Ovary (tissue), 10 donors: ENCODE measurements at places on chromosomes 7 and 10.

GRCh38 chr10:21032587-21033319 is 135.6 kb upstream of the NEBL start:
- DNase-seq = no peak

- no peak for DNase-seq
Measured at GRCh38 chr10:128576943-128577670, 450.9 kb upstream of the MKI67 start.

DNA sequence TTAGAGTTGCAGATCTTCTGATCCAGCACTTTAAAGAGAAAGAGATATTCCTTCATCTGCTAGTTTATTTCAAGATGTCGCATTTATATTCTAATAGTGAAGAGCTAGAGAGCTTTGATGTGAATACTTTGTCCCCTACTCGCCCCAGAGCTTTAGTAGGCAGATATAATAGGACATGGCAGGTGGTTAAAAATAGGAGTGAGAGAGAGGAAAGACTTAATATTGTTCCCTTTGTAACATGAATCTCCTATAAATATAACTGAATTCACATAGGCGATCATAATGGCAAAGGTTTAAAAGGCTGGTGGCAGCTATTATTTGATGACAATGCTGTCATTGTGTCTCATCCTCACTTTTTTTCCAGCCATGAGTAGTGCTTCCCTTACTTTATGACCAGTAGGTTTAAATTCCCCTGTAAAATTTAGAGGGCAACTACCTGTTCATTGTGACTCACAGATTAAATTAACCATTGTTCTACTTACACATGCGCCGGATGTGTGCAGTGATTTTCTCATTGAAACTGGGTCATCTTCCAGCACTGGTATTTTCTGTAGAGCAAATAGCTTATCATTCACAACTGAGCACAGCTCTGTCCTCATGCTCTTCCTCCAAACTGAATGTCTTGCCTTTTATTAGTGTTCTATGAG is 906.7 kb upstream of the CELF2 start:
- DNase-seq = no peak

DNA sequence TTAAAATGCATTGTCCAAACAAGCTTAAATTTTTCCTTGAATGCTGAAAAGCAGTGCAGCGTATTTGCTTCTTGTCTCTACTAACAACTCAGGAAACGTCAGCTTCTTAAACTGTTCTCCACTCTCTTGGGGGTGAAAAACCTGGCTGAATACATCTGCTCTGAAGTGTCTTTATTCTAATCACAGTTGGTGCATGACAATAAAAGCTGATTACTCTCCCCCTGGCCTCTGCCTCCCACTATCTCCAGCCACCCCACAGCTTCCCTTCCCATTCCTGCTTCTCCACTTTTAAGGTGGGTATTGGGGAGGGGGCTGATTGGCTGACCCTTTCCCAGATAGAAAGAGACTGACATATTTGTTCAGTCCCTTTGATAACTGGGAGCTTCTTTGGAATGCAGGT is 456.0 kb downstream of the SORCS1 start:
- no peak for DNase-seq

DNA sequence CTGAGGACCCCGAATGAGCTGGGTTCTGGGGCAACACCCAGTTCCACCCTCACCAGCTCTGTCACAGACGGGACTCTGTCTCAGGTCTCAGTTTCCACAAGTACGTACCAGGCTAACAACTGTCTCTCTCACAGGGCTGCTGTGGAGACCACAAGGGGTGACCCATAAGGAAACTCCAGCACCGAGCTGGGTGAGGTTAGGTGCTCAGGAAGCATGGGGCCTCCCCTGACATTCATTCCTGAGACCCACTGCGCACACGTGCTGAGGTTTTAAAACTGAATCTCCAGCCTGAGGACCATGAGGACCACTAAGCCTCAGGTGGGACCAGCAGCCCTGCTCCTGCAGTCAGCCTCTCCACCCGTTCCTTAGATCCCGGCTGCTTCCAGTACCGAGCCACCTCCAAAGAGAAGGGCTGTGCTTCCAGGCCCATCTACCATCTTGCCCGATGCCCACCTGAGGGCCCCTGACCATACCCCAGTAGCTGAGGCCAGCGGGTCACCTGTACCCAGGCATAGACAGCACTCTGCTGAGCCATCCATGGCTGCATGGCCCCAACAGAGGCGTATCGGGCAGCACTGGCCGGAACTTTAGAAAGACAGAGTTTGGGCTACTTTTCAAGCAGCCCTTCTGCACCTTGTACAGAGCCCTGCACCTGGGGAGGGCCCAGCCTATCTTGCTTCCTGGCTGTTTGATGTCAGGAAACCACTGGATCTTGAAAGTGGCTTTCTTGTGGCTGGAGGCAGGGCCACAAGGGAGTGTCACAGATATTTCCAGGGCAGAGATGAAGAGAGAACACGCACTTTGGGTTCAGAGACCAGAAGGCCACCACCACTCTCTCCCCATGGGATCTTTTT is 18.7 kb downstream of the HSPA12A start:
- DNase-seq = no peak

GRCh38 chr10:7389346-7389745 is 21.5 kb downstream of the SFMBT2 start:
- DNase-seq = no peak

DNA sequence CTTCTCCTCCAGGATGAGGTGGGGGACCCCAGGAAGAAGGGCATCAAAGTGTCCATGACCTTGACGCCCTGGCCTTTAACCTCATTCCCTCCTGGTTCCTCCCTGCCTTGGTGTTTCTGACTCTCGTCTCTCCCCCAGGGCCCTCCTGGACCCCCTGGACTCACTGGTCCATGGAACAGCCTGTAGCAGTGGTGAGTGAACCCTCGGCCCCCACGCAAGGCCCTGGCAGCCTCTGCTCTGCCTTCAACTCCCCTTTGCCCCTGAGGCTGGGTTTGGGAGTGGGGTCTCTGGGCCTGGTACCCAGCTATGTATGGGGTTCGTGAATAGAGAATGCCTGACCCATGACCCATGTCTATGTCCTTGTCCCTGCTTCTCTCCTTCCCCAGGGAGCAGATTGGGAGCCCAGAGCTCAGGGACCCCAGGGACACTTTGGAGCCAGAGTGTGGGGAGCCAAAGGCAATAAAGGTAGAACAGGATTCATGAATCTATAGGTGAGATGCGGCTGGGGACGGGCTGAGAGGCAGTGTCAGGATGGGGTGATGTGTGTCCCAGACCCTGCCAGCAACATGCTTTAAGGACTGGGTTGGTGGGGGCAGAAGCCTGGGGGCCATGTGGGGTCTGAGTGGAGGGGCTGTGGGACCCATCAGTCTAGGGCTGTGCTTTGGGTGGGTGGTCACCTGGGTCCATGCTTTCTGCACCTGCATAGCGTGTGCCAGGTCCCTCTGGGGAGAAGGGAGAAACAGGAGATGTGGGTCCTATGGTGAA is 18.4 kb upstream of the VOPP1 start:
- DNase-seq = no peak

- no peak for DNase-seq
Measured at GRCh38 chr7:122339145-122339904, 34.8 kb upstream of the FEZF1 start.

GRCh38 chr7:53656881-53657280 is 621.4 kb downstream of the POM121L12 start:
- no peak for DNase-seq

DNA sequence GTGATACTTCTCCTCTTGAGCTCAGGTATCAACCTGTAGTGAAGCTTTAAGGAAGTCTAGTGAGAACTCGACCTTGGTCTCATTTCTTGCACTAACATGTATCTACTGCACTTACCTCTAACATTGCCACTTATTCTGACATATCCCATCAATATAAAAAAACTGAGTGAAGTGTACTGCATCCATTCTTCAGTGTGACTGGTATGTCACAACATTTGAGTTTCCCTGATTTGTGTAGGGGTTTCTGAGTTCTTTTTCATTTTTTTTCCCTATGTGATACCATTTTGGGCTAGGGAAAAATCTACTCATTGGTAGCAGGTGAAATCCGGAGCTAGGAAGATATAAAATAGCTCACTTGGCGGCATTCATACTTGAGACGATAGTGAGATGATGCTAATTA is 274.3 kb downstream of the PRKG1 start:
- DNase-seq = no peak

DNA sequence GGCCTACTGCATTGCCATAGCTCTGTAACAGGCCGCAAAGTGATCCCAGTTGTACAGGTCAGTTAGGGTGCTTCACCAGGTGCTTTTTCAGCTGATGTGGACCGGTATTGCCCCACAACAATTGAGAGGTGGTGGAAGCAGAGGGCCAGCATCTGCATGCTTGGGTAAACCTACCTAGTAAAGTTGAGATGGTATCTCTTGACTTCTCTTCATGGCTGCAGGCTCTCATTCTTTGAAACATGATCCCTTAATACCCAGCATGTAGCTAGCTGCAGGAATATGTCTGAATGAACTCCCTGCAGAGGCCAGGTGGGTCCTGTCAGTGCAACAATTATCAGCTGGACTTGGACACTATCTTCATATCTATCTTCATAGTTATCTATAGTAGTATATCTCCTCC is 60.7 kb upstream of the CCDC6 start:
- DNase-seq = no peak

GRCh38 chr7:151905353-151905752 is 28.4 kb upstream of the PRKAG2 start:
- no peak for DNase-seq

DNA sequence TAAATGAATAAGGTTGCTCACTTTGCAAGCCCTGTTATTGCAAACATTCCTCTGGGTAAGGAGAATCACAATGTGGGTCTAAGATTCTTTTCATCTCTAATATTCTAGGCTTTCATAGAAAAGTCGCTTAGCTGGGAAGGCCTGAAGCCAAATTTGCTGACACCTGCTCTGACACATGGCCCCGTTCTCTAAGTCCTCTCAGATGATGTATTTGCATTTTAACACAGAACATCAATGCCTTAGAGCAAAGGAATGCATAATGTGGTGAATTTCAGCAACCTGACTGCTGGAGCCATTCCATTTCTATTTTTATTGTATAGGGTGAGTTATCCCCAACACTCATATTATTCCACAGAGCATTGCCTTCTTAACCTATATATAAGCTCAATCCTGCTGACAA is 682.1 kb upstream of the NRP1 start:
- no peak for DNase-seq
